ENCODE measurements at places on chromosomes 3 and 15. TPM values are rescaled to one million over a fixed set of nuclear protein-coding genes. Genes with fewer than 3 reads are reported as not detected.

DNA sequence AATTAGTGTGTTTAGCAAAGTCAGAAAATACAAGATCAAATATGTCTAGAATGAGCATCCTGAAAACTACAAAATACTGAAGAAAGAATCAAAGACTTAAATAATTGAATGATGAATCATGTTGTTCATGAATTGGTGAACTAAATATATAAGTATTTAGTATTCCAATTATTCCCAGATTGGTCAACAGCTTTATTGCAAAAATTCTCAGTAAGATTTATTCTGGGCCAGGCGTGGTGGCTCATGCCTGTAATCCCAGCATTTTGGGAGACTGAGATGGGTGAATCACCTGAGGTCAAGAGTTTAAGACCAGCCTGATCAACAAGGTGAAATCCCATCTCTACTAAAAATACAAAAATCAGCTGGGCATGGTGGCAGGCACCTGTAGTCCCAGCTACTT, 250.0 kb upstream of the NECTIN3 start:
- DNase-seq: no peak

DNA sequence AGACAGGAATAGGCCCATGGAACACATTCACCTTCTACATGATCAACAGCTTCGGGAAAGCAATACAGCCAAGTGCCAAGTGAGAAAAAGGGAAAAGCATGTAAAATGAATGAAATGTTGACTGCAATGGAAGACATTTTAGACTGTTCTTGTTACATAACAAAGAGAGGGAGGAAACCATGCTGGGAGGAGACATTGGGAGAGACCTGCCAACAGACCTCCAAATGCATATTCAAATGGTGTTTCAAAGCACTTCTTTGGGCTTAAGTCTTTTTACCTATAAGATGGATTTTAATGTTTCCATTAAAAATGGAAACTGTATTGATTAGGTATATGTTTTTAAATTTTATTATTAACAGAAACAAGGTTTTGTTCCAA, 350.0 kb upstream of the THBS1 start:
- DNase-seq: no peak

DNA sequence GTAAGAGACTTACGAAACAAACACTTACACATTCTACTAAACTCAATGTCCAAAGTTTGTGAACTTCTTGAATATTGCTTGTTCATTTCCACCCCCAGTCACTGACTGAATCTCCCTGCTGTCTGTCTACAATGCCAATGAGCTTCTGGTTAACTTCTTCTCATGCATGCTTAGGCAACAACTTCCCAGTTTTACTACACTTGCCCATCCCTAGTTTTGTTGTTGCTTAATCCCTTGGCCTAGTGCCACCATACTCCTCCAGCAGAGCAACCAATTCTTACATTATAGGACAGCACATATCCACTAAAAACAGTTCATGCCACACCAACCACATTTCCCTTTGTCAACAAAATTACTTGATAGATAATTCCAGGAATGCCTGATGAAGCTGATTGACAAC, 40.9 kb upstream of the CCR2 start:
- DNase-seq: no peak

DNA sequence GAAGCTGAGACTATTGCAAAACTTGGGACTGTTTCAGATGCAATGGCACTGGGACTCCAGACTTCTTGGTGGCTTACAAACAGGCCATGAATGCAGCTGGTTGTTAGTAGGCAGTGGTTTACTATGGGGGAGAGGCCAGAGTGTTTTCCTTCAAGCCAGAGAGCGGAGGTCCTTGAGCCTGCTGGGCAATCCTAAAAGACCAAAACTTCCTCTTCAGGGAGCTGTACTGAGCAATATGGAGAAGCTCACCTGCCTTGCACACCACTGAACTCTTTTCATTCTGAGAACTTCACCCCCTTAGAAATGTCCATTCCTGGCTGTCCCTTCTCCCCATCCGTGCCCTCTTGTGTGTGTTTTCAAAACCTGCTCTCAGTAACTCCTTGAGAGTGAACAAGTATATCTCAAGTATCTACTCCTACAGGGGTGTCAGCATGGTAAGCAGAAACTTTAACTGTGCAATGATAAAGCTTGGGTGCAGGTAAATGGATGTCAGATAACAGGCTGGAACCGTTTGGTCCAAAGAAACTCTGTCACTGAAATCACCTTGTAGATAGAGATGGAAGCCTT, 213.9 kb downstream of the CLSTN2 start:
- no peak for DNase-seq

- DNase-seq: no peak
Observed at GRCh38 chr15:34647569-34648293, 64.3 kb upstream of the GOLGA8B start.

DNA sequence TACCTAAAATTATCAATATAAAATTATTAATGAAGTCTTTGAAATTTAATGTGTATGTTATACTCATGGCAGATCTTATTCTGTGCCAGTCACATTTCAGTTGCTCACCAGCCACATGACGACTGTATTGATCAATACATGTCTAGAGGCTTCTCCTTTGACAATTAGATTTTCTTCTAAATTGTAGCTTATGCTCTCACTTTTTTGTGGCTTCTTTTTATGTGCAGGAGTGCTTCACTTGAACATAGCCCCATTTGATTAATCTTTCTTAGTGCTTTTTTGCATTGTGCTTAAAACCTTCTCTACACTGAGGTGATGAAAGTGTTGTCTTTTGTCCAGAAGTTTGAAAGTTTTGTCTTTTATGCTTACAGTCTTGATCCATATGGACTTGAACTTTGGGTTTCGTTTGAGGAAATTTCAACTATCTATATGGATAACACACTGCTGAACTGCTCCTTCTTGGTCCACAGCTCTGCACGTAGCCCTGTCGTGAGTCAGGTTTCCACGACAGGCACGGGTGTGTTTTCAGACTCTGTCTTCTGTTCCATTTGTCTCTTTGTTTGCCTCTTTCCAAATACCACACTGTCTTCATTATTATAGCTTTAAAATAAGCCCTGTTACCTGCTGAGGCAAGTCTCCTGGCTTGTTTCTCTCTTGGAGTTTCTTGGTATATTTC, 393.9 kb upstream of the CFAP20DC start:
- no peak for DNase-seq

- DNase-seq: no peak
Observed at GRCh38 chr3:183227586-183227985, 25.5 kb upstream of the B3GNT5 start.

DNA sequence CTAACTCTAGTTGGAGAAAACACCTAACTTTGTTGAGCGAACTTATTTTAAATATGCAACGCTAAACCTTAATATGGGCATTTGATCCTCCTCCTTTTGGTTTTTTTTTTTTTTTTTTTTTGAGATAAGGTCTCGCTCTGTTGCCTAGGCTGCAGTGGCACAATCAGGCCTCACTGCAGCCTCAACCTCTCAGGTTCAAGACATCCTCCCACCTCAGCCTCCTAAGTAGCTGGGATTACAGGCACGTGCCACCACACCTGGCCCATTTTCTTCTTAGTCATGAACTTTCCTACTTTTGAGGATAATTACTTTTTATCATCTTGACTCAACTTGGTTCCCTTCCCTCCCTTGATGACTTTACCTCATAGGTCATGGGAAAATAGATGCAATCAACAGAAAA, 3.9 kb downstream of the NUSAP1 start:
- no peak for DNase-seq

- peak; percentile 14 for DNase-seq
Observed at GRCh38 chr3:53938645-53939044, 47.0 kb upstream of the SELENOK start.

DNA sequence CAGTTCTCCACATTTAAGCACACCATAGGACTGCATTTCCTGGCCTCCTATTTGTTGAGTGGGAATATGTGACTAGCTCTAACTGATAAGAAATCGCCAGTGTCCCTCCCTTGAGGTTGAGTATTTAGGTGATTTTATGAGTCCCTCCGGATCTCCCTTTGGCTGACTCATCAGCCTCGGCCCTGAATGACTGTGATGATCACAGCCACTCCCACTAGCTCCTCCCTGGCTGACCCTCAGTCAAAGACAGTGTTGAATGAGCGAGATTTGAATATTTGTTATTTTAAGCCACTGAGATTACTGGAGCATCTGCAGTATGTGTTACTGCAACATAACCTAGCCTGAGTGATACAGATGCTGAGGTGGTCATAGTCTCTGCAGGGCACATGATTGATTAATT, 515.3 kb downstream of the EPHB1 start:
- DNase-seq: no peak

- DNase-seq: peak; percentile 57
Observed at GRCh38 chr15:39585871-39586301, 5.0 kb downstream of the THBS1 start.

DNA sequence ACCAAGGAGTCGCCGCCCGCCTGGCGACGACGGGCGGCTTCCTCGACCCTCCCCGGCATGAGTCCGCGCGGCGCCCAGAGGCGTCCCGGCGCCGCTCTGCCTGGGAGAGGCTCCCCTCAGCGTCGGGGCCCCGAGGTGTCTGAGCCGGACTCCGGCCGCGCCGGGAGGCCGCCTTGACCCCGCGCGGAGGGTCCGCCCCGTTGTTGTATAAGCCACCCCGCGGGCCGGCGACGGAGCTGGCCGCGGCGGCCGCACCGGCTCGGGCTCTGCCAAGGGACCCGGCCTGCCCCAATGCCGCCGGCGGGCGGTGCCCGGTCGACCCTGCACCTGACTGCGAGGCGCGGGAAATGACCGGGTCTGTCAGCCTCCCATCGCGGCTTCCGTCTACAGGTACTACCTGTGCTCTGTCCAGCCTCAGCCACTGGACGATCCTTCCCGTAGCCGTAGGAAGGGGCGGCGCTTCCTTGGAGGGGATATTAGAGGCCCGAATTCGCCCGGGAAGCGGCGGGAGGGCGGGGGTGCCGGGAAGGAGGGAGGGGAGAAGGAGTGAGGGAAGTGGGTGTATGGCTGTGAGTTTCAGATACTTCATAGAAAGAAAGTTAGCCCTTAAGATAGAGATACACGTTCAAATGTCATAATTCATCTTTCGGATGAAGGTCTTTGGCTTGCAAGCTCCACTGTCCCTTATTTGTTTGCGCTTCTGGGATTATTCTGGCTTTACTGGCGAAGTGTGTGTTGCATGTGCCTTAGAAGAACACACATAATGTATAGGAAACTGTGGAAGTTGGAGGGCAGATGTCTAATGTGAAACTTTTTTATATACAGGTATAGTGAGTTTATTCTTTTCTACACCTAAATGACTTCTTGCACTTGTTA, 620 bp downstream of the ABHD5 start:
- DNase-seq: peak; percentile 65

DNA sequence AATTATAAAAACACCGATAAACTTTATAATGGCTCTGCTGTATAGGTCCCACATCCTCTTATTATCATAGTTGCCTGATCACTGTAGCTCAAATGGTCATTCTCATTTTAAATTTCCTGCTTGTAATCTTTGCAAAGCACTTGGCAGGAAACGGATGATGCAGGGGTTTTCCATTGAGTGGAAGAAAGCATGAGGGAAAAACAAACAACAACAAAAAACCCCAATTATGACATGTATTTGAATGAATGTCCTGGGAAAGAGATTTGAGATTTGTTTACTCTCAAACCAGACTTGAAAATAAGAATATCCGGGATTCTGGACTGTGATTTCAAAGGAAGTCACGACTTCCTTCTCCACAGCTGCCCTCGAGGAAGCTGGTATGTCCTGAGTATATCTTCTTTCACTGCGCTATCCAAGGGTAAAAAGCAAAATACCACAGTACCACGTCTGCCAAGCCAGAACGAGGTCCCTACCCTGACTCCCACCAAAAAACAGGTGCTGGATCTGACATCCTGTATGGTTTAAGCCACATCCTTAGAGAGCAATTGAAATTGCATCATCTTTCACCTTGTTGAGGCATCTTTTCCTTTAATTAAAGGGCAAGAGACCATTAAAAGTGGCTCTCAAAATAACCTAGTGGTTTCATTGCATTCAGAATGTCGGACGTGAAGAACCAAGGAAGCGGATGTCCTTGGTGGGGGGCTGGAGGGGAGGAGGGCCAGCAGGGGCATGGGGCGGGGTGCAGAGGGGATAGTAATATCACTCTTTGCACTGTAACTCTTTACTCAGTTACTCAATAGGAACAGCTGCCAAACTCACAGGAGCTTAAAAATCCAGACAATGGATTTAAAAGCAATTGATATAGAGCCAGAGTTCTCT, 13.5 kb upstream of the TIPIN start:
- DNase-seq: peak; percentile 82

GRCh38 chr3:183064475-183064874, 34.8 kb downstream of the MCCC1 start:
- no peak for DNase-seq

- DNase-seq: no peak
Observed at GRCh38 chr15:90062462-90062932, 39.8 kb downstream of the IDH2 start.

GRCh38 chr3:115081444-115081843, 65.6 kb downstream of the ZBTB20 start:
- DNase-seq: no peak

- no peak for DNase-seq
Observed at GRCh38 chr3:77414881-77415280, 375.0 kb downstream of the ROBO2 start.

DNA sequence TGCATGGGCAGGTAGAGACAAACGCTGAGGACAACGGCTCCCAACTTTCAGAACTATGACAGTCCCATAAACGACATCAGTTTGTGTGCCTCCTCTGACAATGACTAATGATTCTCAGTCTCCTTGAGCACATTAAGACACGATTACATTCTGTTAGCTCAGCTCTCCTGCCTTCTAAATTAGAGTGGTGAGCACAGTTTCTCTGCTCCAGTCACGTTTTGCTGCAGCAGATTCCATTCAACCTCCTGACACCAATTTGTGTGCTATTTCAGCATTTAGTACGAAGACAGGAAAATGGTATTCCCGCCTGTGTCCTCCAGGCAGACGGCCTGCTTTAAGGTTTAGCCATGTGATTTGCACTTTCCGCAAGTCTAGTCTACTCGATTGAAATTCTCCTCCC, 458.4 kb upstream of the CFAP20DC start:
- DNase-seq: no peak

DNA sequence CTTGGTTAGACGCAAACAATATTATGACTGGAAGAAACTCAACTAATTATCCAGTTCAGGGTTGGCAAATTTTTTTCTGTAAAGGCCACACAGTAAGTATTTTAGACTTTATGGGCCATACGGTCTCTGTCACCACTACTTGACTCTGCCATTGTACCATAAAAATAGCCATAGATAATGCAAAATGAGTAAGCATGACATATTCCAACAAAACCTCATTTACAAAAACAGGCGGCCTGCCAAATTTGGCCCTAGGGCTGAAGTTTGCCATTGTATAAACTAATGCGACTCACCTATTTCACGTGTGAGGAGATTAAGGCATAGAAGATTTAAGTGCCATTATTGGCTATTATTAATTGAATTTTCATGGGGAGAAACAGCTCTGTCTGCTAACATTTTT, 116.8 kb upstream of the CNTN6 start:
- DNase-seq: no peak

- no peak for DNase-seq
Observed at GRCh38 chr15:92495446-92495845, 101.8 kb downstream of the ST8SIA2 start.

The TIMMDC1 gene
- 59.4 TPM for total RNA-seq

The IQCF5 gene
- not detected for total RNA-seq

The CHRM5 gene
- total RNA-seq: under 0.01 TPM

The C3orf85 gene
- total RNA-seq: not detected

The HRG gene
- total RNA-seq: not detected

The GYG1 gene
- 54.8 TPM for total RNA-seq

The CLDN16 gene
- total RNA-seq: under 0.01 TPM

The THOC7 gene
- 42.3 TPM for total RNA-seq

The SNTN gene
- not detected for total RNA-seq

The STAC gene
- 6.5 TPM for total RNA-seq

The ACTC1 gene
- not detected for total RNA-seq

All from osteoblast (primary cell).